Caki2 (cell line): ENCODE measurements at places on chromosomes 3 and 15.

- no peak for DNase-seq
Measured at GRCh38 chr15:39695793-39696192, 86.8 kb downstream of the FSIP1 start.

DNA sequence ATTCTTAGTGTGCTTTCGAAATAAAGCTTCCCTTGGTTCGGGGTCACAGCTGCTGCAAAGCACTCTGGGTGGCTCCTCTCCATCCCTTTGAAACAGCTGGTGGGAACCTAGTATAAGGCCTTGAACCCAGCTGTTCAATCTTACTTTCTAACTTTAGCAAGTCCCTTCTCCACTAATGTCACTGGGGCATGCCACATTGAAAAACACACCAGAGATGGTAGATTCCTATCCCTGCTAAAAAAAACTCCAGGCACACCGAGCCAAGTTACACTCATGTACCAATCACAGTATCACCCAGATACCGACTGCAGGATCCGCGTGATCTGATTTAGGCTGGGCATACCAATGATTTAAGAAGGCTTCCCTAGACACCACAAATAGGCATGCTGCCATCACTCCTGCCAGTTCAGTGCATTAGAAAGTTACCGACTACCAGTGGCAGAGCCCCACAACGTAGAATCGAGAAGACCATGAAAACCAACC is 65.0 kb downstream of the WWTR1 start:
- DNase-seq = no peak

GRCh38 chr3:17979911-17980310 is 237.5 kb upstream of the TBC1D5 start:
- no peak for DNase-seq

- no peak for DNase-seq
Measured at GRCh38 chr15:43274136-43274535, 7.4 kb upstream of the TGM5 start.

GRCh38 chr15:65394280-65394789 is 16.5 kb upstream of the IGDCC3 start:
- DNase-seq = no peak

DNA sequence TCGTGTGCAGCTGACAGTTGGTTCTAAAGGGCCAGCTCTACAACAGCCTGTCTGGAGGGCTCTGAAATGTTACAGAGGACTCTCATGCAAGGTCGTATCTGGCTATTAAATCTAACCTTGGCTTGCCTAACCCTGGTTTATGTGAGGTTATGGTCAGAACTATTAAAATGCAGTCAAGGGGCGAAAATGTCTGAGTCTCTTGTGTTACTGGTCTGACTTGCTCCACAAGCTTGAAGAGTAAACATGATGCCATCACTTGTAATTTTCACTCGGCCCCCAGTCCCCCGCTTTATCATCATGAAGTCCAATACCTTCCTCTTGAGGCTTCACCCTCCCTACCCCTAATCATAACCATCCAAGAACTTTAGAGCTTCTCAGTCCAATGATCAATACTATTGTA is 9.4 kb downstream of the ENTPD3 start:
- no peak for DNase-seq

- peak; percentile 89 for DNase-seq
Measured at GRCh38 chr3:47164007-47164881, at the start of gene SETD2. Gene SETD2 (minus strand): TSS chr3:47164113. CDS start chr3:47163924, 189 bp downstream.

DNA sequence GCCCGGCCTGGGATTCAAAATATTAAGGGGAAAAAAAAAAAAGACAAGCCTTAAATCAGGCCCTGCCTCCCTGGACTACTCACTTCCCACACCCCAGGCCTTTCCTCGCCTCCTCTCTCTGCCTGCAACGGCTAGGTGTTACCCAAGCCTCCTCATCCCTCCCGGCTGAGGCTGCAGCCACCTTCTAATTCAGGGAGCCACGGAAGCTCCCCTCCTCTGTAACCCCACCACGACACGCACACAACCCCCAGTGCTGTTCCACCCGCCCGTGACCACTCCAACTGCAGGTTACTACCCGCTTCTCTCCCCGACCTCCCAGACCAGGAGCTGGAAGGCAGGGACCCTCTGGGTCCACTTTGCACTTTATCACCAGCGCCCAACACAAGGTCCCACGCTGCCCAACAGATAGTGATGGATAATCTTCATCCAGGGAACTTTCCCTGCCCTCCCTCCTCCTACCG is 936 bp downstream of the KIF7 start:
- DNase-seq = no peak

DNA sequence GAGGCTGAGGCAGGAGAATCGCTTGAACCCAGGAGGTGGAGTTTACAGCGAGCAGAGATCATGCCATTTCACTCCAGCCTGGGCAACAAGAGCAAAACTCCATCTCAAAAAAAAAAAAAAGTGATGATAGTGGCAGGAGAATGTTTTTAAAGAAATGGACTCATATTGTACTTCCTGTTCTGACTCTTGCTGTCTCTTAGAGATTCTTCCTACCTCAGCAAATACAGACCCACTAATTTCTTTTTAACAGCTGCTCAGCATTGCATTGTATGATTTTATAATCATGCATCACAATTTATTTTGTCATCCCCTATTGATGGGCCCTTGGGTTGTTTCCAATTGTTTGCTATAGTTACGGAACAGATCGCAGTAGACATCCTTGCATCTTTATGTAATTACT is 8.8 kb upstream of the ANKDD1A start:
- DNase-seq = no peak

DNA sequence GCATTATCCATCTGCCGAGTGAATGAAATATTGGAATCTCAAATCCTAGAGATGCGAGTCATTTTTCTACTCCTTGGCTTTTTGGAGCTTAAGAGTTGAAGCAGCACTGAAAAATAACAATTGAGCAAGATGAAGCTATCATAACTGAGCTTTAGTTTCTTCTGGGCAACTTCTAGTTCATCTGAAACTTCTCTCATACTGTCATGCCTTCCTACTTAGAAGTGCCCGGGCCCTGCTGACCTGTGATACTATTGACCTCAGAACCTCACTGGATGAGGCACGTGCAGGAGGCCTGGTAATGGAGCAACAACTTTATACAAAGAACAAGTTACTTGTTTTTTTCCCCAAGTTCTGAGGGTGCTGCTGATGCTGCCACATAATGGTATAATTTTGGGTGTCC is 48.5 kb upstream of the P3H2 start:
- no peak for DNase-seq

GRCh38 chr3:106729481-106729880 is 647.8 kb upstream of the CCDC54 start:
- no peak for DNase-seq

DNA sequence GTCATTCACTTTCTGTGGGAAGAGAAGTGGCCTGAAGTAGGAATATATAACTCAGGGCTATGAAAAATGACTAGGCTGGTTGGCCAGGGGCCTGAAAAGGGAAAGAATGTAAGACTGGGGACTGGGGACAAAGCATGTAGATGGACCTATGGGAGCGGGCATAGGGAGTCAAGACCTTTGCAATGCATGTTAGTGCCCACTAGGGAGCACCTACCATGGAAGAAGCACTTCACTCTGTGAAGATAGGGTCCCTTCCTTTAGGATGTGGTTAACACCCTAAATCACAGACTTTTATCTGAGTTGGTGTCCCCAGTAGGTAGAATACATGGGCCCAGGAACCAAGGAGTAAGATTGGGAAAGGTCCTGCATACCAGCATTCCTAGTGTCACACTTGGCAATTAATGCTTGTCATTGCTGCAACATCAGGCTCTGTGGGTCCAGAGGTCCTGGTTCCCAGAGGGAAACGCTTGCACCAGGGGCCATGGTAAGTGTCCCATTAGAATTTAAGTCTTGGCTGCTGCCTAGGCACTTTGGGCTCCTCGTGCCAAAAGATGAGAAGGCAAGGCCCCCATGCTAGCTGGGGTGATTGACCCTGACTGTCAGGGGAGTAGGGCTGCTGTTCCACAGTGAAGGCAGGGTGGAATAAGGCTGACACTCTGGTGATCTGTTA is 79.6 kb downstream of the CRYGS start:
- no peak for DNase-seq

DNA sequence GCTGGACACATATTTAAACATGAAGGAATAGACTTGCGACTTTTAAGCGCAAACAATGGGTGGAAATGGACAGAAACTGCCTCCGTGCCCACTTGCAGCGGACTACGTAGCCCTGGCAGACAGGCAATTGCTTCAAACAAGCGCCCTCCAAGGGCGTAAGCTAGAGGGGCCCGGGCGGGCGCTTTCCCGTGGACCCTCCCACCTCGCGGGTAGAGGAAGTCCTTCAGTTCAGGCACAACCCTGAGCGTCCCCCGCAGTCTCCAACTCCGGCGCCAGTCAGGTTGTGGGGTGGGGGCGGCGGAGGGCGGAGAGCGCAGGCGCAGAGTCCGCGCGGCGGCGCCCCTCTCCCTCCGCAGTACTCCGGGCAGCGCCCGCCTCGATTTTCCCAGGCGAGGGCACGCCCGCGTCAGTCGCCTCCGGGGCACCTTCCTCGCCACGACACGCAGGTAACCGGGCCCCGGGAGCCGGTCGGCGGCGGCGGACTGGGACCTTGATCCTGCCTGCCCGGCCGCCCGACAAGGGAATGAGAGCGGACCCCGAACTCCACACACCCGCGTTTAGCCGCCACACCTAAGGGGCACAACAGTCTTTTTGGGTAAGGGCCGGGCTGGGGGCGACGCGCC is at the start of gene SLC35G2:
TSS of gene SLC35G2 (plus strand) at position 358 of the 623 bp plus-strand sequence. CDS start 35,335 bp downstream, outside the sequence.
- peak; percentile 77 for DNase-seq

- no peak for DNase-seq
Measured at GRCh38 chr3:54215521-54215920, 93.2 kb downstream of the CACNA2D3 start.

DNA sequence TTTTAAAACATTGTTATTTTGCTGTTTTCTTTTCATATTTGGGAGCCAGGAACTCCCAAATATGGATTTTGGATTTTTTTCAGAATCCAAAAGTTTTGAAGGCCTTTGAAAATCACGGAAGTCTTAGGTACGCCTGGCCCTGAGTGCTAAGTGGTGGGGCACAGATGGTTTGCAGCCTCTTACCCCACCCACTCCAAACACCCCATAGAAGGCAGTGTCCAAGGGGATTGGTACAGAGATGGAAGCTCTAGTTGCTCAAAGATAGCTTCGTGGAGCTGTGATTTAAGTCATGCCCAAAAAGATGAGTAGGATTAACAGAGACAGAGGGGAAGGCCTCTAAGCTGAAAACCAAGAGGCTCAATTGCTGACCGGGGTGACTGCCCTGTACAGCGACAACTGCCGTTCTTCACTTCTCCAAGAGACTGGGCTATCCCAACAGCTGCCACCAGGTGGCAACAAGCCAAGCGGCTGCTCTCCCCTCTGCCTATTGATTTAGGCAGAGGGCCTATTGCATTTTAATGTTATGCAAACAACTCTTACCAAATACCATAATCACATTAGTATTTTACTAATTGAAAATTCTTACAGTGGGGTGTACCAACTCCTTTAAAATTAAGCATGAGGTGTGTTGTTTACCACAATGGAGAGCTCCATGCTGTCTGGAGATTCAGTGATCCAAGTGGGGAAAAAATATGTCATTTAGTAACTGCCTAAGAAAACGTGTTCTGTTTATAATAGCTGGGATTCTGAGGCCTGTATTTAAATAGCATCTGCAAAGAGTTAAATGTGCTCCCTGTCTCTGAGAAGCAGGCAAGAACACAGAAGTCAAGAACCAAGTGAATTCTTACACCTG is 64.0 kb upstream of the C15orf61 start:
- peak; percentile 45 for DNase-seq

DNA sequence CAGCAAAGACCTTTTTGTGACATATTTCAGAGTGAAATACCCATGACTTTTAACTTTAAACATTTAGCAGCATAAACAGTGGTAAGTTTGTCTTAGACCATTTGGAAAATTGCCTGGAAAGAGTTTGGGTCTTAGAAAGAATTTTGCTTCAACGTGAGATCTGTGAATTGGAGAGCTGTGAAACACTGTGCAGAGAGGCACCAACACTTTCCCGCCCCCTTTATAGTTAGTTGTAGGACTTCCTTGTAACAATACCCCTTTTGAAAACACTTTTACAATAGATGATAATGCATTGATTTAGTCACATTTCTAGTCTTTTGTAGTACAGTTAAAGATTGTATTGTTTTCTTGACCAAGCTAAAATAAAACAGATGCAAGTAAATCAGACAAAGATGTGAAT is 43.5 kb upstream of the MBNL1 start:
- no peak for DNase-seq

GRCh38 chr3:158430448-158430847 is 140.5 kb upstream of the MLF1 start:
- peak; percentile 10 for DNase-seq

- DNase-seq = no peak
Measured at GRCh38 chr3:164094546-164094945, 983.8 kb downstream of the SI start.

- no peak for DNase-seq
Measured at GRCh38 chr15:90379263-90379662, 8.8 kb upstream of the IQGAP1 start.

DNA sequence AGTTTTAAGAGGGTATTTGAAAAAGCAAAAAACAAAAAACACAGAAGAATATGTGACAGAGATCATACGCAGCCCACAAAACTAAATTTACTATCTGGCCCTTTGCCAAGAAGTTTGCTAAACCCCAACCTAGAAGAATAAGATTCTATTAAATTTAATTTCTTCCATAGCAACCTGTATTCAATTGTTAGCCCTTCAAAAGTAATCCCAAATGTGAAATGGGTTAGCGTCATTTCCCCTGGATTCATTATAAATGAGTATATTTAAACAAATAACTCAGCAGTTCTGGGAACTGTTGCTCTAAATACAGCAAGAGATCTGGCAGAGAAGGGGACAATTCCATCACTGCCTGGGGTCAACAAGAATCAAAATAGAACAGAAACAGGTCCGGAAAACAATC is 56.8 kb downstream of the CERS3 start:
- no peak for DNase-seq

- no peak for DNase-seq
Measured at GRCh38 chr3:8266730-8267131, 234.9 kb upstream of the LMCD1 start.

- no peak for DNase-seq
Measured at GRCh38 chr3:66099541-66100065, 60.9 kb upstream of the MAGI1 start.

GRCh38 chr15:25710184-25710583 is 152.9 kb downstream of the ATP10A start:
- no peak for DNase-seq

GRCh38 chr15:73239564-73240215 is 129.1 kb downstream of the HCN4 start:
- no peak for DNase-seq

DNA sequence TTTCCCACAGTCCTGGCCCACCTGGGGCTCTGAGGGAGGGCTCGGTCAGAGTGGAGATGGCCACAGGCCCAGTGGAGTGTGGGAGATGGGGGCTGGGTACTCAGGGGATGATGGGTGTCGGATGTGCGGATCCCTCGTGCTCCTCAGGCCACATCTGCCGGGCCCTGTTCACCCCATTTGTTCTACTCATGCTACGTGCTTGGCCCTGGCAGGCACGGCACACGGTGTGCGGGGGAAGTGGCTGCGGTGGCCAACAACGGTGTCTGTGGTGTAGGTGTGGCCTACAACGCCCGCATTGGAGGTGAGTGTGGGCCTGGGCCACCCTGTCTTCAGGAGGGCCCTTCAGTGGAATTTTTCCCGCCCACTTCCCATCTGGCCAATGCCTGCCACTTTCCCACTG is 7.0 kb upstream of the FES start:
- no peak for DNase-seq
